ENCODE measurements at places on chromosomes 7 and 10.

DNA sequence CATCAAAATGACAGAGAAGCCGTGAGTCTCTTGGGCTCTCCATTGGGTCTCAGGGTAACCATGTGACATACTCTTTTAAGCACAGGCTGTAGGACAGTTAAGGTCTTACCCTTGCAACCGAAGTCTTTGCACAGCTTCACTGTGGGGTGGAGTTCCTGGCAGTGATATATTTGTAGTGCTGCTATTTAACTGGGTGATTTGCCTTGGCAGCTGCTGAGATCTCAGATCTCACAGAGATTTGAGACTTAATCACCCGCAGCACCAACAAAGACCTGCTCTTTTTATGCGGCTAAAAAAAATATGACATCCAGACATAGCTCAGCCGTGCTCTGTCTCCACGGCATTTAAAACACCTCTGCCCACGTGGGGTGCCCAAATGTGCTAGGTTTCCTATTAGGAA lies 63.4 kb upstream of the NPTX2 start:
- no peak for DNase-seq

DNA sequence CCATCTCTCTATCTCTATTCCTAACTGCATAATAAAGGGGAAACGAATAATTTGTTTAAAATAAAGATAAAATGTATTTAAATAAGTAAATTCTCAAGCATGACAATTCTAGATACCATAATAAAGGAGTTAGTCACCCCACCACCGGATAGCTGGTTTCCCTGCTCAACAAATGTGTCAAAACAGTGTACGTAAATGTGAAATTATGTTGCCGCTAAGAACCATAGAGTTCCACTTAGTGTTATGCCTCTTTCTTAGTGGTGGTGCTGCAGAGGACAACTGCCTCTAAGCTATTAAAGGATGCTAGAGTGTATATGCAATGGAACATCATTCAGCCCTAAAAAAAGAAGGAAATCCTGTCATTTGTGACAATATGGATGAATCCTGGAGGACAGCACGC lies 42.4 kb downstream of the SMKR1 start:
- no peak for DNase-seq

- no peak for DNase-seq
These were observed 67.2 kb upstream of the PPP2R2D start for GRCh38 chr10:131833446-131834080.

- no peak for DNase-seq
These were observed 181.1 kb downstream of the ZMYND11 start for GRCh38 chr10:316390-316789.

GRCh38 chr7:30924624-30925023 lies 13.0 kb downstream of the AQP1 start:
- no peak for DNase-seq

GRCh38 chr10:103504181-103504783 lies 10.8 kb downstream of the NEURL1 start:
- no peak for DNase-seq

DNA sequence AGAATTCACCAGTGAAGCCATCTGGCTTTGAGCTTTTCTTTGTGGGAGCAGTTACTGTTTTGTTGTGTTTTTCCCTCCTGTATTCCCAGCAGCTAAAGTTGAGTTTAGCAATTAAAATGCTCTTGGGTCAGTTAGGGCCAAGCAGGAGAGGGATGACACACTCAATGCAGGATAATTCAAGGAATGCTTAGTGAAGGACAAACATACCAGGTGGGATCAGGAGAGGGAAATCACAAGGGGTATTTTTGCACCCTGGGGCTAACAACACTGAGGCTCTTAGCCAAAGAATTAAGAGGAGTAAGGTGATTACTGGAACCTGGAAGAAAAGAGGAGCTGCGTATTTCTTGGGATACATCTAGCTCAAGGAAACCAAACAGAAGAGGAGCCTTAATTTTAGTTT lies 82.4 kb upstream of the KCND2 start:
- no peak for DNase-seq

GRCh38 chr7:135283959-135284638 lies 50.5 kb downstream of the STRA8 start:
- DNase-seq: no peak

DNA sequence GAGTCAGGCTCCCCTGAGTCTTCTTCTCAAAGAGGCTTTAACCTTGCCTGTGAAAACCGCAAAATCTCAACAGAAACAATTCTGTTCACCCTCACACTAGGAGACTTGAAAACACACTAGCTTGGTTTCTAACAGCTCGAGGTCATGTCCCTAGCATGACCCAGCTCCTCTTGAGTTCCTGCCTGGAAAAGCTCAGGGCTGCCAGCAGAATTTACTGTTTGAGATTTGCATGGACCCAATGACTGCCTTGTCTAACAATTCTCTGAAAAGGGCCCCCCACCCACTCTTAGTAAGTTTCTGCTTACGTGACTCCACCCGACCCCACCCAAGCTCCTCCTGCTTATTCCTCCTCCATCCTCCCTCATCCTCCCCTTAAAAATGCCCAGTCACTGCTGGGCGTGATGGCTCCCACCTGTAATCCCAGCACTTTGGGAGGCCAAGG lies 85.1 kb upstream of the KMT2C start:
- no peak for DNase-seq

GRCh38 chr7:55513868-55514267 lies 58.4 kb downstream of the VOPP1 start:
- no peak for DNase-seq

DNA sequence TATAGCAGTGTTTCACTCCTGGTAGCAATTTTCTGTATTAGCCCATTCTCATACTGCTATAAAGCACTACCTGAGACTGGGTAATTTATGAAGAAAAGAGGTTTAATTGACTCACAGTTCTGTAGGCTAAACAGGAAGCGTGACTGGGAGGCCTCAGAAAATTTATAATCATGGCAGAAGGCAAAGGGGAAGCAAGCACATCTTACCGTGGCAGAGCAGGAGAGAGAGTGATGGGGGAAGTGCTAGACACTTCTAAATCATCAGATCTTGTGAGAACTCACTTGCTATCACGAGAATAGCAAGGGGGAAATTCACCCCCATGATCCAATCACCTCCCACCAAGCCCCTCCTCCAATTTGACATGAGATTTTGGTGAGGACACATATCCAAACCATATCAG lies 131.6 kb upstream of the EFCAB10 start:
- DNase-seq: no peak

- DNase-seq: no peak
These were observed 171.2 kb downstream of the DNAJB6 start for GRCh38 chr7:157507987-157508386.

- DNase-seq: no peak
These were observed 42.6 kb upstream of the TRIM8 start for GRCh38 chr10:102601639-102602038.

DNA sequence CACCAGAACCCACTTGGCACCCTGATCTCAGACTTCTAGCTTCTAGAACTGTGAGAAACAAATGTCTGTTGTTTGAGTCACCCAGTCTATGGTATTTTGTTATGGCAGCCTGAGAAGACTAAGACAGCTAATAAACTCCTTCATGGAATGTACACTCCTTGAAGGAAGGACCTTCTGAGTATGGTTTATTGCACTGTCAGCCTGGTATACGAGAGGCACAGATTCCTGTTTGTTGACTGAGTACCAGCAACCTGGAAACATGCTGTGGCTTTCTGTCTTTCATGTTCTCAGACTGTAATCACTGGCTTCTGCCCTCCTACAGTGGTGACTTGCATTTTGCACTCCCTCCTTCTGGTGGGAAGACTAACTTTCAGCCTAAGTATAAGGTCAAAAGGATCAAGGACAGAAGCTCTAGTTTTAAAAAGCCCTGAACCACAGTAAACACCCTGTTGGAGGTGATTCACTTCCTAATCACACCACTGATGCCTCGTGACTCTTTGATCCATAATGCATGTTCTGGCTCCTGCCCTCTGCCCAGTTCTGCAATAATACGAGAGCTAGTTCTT lies 319.0 kb upstream of the NPSR1 start:
- no peak for DNase-seq

DNA sequence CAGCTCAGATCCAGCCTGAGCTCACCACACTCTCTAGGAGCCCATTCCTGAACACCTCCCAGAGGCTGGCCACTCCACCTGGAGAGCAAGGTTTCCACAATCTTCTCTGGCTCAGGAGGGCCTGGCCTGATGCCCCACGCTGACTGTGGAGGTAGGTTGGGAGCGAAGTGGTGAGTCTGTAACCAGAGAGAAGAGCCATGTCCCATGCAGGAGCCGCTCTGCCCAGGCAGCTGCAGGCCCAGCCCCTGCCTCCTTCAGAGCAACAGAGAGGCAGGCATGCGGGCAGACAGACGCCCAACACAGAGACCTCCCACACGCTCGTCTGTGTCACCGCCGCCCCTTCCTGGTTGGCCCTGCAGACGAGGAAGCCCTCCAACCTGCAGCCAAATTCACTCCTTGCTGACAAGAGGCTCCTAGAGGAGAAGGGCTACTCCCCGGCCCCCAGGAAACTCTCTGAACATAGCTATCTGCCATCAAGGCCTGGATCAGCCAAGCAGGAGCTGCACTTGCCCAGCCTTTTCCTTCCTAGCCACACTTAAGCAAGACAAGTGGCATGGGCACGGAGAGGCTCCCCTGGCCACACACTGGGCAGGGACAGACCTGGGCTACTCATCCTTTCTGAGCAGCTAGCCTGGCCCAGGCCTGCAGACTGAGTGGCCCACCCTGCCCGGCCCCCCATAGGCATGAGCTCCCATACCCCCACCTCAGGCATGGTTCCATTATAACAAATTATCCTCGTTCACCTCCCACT lies 101.9 kb downstream of the GRID1 start:
- no peak for DNase-seq

DNA sequence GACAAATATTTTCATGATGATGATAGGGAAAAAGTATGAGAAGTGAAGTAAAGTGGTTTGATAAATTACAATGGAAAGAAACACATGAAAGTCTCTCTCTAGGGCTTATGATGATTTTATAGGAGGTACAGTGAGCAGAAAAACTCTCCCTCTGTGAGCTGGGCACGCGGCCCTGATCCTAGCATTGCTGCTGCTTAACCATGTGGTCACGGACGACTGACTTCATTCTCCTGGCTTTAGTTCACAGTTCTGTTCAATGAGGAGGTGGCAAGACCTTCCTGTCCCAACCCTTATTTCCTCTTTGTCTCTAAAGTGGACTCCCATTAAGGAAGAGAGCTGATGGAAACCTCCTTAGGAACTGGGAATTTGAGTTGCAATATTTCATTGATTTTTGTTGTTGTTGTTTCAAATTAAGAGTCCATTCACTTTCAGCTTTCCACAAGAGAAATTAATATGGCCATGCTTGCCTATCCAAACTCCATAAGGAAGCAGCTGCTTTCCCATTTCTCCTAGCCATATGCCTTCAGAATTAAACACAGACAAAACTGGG lies 8.2 kb upstream of the PON3 start:
- DNase-seq: peak; percentile 5

- no peak for DNase-seq
These were observed 371.7 kb upstream of the IGFBP3 start for GRCh38 chr7:46292741-46293140.

DNA sequence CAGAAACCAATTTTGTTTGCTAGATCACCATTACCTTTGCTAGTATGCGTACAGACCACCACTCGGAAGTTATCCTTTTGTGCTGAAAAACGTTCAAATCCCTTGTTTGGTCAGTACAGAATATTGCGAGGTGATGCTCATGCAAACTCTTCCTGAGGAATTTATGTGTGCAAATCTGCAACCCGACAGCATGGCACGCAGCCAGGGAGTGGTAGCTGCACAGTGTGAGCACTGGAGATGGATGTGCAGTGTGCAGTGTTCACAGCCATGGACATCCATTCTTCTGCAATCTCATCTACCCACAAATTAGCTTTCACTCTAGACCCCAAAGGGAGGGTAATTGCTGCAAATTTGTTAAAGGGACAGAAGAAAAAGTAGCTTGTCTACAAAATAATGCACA lies 72.2 kb downstream of the CACUL1 start:
- DNase-seq: no peak

- DNase-seq: no peak
These were observed 104.0 kb upstream of the GAD2 start for GRCh38 chr10:26112532-26112931.

DNA sequence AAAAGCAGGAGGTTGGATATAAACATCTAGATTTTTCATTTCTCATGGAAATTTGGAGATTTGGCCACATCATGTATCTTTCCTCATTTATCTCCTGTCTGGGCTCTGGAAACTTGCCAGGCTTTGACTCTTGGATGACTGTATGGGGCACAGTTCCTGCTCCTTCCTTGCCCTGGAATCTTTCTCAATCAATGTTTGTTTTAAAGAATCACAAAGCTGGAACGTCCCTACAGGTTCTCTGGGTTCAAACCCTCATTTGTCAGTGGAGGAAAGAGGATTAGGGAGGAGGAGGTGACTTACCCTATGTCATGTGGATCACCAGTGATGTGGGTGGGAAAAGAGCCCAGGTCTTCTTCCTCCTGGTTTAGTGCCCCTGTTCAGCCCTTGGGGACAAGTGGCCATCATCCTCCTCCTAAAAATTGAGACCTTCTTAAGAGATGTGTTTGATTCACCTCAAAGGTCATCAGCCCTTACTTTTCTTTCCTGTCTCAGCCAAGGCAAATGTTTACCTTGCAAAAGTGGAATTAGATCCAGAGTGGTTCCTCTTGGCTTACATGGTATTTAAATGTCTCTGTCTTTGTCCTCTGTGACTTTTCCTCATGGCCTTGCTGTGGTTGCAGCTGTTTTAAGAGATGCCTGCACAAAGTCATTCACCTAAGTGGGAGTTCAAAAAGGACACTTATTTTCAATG lies 38.8 kb upstream of the PDZD8 start:
- no peak for DNase-seq

DNA sequence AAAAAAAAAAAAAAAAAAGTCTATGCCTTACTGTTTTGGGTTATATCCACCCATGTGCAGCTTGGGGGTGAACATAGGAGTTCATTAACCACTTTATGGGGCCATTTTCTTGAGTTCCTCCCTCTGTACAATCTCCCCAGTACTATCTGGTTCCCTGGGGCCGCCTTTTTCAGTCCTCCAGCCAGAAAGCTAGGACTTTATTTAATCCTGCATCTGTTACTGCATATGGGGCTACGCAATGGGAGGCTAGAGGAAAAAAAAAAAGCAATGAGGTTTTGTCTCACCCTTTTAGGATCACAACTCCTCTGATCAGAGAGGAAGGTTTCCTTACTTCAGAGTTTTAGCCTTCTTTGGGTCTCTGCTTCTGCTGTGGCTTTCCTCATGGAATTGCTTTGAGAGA lies 51.0 kb downstream of the BTRC start:
- DNase-seq: no peak

DNA sequence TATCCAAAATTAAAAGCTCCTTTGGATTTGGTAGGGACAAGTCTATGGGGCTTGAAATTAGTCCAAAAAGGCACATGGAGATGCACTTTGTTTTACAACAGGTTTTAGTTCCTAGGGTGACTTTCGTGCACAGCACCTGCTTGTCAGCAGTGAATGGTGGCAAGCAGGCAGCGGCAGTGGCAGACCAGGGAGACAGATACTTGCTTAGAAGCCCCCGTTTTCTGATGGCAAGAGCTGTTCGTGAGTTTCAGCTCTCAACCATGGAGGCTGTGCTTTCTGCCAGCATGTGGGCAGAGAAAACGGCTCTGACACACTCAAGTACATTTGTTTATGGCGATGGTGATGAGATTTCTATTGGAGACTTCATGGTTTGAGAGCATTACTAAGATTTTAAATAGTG lies 61.7 kb upstream of the SHH start:
- no peak for DNase-seq

Measured in NCI-H1105 (cell line).